ENCODE measurements at places on chromosomes 11 and 22.
A peak's percentile ranks its signal among the peaks of the same experiment; 100 is the strongest.

- H3K27ac ChIP-seq = peak overlapping the region; percentile 91
- peak; percentile 70 for DNase-seq
- no peaks in the 10 kb centered on the region for H3K27me3 ChIP-seq
- H3K36me3 ChIP-seq = peaks cover 53% of the 10 kb centered on the region
- peaks cover 96% of the 10 kb centered on the region for H3K4me1 ChIP-seq
Measured at GRCh38 chr11:122163053-122163819, 47.2 kb upstream of the BLID start.

DNA sequence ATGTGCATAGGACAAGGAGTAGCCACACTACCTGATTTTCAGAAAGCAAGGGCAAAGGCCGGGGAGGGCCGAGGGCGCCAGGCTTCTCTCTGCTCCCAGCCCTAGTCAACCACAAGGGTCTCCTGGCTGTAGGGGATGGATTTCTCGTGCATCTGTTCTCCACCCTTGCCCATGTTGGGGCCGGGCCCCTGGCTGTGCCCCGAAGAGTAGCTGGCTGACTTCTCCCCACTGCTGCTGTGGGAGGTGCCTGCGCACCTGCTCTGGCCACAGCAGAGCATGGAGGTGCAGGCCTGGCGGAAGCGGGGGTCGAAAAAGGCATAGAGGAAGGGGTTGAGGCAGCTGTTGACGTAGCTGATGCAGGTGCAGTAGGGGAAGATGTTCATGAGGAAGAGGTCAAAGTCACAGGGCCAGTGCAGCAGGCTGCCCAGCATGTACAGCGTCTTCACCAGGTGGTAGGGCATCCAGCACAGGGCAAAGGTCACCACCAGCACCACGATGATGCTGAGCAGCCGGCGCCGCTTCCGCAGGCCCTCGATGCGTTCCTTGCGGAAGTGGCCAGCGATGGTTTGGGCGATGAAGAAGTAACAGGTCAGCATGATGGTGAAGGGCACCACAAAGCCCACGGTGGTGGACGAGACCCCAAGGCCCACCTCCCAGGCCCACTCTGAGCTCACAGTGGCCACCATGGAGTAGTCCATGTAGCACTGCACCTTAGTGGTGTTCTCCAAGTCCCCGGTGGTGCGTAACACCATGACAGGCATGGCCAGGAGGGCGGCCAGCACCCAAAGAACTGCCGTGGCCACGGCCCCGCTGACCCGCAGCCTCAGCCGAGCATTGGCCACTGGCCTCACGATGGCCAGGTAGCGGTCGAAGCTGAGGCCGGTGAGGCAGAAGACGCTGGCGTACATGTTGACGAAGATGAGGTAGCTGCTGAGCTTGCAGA is 1.0 kb downstream of the APLNR start:
- H3K4me1 ChIP-seq = no peaks in the 10 kb centered on the region
- H3K4me3 ChIP-seq = no peak overlapping the region
- DNase-seq = no peak
- H3K36me3 ChIP-seq = no peaks in the 10 kb centered on the region
- no peak overlapping the region for H3K27ac ChIP-seq
- H3K27me3 ChIP-seq = peaks cover 35% of the 10 kb centered on the region

- H3K4me3 ChIP-seq = no peak overlapping the region
- DNase-seq = no peak
- no peaks in the 10 kb centered on the region for H3K36me3 ChIP-seq
- no peak overlapping the region for H3K27ac ChIP-seq
- no peaks in the 10 kb centered on the region for H3K4me1 ChIP-seq
Measured at GRCh38 chr22:45295492-45295891, 10.7 kb downstream of the UPK3A start.

DNA sequence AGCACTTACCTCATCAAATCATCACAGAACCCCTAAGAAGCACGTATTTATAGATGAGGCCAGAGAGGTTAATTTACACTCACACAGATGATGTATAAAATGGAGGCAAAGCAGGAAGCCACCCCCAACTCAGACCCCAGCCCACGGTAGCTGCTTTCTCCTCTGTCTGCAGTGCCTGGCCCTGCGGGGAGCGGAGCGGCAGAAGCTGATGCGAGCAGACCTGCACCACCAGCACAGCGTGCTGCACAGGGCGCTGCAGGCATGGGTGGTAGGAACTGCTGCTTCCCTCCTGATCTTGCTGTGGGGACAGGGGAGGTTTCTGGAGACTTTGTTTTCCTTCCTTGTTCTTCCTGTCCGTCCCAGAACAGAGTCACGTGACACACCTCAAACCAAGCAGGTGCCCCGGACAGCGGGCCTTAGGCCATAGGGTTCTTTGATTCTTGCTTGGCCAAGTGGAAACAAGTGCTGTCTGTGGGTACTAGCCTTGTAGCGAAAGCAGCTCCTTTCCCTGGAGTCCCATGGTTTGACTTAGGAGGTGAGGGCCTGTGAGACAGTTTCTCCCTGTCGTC is 57.8 kb downstream of the PISD start:
- no peaks in the 10 kb centered on the region for H3K27me3 ChIP-seq
- peaks cover 15% of the 10 kb centered on the region for H3K4me1 ChIP-seq
- no peak overlapping the region for H3K27ac ChIP-seq
- H3K4me3 ChIP-seq = no peak overlapping the region
- DNase-seq = no peak
- H3K36me3 ChIP-seq = no peaks in the 10 kb centered on the region

DNA sequence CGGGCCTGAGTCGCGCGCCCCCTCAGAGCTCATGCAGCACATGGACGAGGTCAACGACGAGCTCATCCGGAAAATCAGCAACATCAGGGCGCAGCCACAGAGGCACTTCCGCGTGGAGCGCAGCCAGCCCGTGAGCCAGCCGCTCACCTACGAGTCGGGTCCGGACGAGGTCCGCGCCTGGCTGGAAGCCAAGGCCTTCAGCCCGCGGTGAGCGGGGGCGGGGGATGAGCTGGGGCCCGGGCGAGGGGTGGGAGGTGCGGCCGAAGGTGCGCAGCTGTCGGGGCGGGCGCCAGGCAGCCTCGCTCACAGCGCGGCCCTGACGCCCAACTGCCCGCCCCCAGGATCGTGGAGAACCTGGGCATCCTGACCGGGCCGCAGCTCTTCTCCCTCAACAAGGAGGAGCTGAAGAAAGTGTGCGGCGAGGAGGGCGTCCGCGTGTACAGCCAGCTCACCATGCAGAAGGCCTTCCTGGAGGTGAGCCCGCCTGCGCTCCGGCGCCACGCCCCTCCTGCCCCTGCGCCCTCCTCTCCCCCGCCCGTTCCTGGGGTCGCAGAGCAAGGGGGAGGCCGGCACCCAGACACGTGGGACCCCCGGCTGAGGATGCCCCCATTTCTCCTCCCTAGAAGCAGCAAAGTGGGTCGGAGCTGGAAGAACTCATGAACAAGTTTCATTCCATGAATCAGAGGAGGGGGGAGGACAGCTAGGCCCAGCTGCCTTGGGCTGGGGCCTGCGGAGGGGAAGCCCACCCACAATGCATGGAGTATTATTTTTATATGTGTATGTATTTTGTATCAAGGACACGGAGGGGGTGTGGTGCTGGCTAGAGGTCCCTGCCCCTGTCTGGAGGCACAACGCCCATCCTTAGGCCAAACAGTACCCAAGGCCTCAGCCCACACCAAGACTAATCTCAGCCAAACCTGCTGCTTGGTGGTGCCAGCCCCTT is 20.5 kb downstream of the EPS8L2 start:
- peaks cover 18% of the 10 kb centered on the region for H3K4me1 ChIP-seq
- no peaks in the 10 kb centered on the region for H3K36me3 ChIP-seq
- peak overlapping the region; percentile 84 for H3K27ac ChIP-seq
- H3K27me3 ChIP-seq = no peaks in the 10 kb centered on the region
- peak; percentile 73 for DNase-seq

DNA sequence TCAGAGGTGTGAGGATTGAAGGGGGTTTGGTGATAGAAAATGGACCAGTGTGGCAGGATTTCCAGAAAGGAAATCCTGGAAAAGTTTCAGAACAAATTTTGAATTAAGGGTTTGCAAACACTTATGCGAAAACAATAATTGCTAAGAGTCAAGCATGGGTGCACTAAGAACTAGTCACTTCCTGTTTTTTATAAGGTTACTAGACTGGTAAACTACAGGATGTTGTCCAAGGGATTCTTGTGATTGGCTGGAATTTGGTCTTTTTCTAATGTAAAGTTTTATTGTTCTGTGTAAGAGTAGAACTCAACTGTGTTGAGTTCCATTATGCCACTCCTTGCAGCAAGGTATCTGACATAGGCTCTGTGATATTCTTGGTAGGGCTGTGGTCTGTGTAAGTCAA is 54.1 kb downstream of the LIF start:
- H3K4me3 ChIP-seq = no peak overlapping the region
- H3K27me3 ChIP-seq = no peaks in the 10 kb centered on the region
- peaks cover 27% of the 10 kb centered on the region for H3K4me1 ChIP-seq
- no peaks in the 10 kb centered on the region for H3K36me3 ChIP-seq
- DNase-seq = no peak
